ENCODE measurements at places on chromosomes 1 and 21.

GRCh38 chr1:12402842-12403241, 173.0 kb downstream of the VPS13D start:
- no peak for DNase-seq

- no peak for DNase-seq
Measured at GRCh38 chr1:48920851-48921250, 144.2 kb upstream of the BEND5 start.

- DNase-seq, result no peak
Measured at GRCh38 chr1:116754198-116754977, at the start of gene CD2. CD2 (plus strand) TSS chr1:116754430; CDS start chr1:116754493, 63 bp downstream.

DNA sequence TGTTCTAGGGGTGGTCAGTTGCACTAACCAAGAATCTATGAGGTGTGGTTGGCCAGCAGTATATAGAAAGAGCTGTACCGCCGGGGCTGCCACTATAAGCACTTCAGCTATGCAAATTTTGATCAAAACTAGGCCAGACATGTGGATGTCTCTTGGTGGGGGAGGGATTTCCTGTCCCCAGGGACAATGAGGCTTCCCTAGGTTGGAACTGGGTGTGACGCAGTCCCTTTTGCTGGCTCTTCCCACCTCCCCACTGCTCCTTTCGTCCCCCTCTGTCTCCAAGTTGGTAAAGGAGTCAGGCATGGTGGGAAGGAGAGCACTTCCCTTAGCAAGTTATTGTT, 13.6 kb downstream of the SDCCAG8 start:
- DNase-seq, result no peak

- peak; percentile 13 for DNase-seq
Measured at GRCh38 chr1:23718482-23718881, 24.8 kb upstream of the ELOA start.

DNA sequence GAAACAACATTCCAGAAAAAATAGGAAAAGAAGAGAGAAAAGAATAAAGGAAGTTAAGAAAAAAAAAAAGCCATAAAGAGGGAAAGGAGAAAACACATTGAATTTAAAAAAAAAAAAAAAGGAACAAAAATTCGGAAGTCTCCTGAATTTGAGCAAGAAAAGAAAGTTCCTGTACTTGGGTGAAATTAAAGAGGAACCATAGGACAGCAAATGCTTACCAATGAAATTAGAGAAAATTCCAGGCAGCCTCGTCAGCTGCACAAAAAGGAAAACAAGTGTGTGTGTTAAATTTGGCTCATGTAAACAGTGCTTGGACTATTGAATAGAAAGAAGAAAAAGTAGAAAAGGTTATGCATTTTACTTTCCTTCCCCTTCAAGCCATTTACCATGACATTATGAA, 4.9 kb downstream of the IL12RB2 start:
- no peak for DNase-seq

GRCh38 chr1:156901966-156902915, 8.7 kb downstream of the PEAR1 start:
- no peak for DNase-seq

DNA sequence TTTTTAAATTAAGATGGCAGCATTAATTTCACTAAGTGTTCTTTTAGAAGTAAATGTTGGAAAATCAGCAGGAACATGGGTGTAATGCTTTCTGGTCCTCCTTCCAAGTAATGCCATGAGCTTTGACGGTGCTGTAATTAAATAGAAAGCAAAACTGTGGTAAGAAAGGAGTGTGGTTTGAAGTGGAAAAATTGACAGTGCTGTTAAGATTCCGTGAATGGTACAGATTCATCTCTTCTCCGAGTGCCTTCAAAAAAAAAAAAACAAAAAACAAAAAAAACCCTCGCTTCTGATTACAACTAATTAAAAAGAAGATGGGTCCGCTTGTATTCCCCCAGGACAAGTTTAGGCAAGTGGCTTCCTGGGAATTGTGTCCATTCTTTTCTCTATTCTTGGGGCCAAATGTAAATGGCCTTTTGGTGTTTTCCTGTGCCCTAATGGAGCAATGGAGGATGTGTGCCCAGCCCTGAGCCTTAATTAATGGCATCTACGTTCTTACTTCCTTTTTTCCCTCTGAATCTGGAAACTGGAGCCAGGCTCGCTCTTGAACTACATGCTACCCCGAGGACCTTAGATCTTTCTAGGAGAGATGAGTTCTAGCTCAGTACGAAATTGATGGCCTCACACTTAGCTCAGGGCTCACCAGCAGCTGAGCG, 5.1 kb downstream of the LMO4 start:
- DNase-seq, result no peak

- peak; percentile 42 for DNase-seq
Measured at GRCh38 chr1:44031252-44032169, at the start of gene SLC6A9. SLC6A9 (minus strand) TSS chr1:44031462; CDS start chr1:44024277, 7,185 bp downstream.

DNA sequence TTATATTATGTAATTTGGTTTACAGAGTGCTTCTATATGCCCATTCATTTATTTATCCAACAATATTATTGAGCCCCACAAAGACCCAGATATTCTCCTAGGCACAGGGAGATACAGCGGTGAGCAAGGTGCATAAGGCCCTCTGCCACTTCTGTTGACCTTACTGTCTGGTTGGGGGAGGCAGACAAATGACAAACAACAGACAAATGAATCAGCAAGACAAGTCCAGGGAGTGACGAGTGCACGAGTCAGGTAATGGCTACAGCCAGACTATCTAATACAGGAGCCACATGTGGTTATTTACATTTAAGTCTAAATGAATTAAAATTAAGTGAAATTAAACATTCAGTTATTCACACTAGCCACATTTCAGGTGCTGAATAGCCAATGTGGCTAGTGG, 22.0 kb upstream of the BCAR3 start:
- DNase-seq, result no peak

DNA sequence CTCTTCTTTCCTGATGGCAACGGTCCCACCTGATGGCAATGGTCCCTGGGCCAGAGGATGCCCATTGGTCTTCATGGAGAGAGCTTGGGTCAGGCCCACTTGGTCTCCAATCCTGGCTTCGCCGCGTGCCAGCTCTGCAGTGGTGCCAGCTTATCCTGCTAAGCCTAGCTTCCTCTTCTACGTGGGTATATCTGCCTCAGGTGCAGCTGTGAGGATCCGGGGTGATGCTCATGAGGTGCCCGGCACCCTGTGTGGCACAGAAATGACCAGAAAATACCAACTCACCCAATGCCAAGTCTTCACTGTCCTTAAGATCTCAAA, 437.4 kb downstream of the CAMTA1 start:
- no peak for DNase-seq

DNA sequence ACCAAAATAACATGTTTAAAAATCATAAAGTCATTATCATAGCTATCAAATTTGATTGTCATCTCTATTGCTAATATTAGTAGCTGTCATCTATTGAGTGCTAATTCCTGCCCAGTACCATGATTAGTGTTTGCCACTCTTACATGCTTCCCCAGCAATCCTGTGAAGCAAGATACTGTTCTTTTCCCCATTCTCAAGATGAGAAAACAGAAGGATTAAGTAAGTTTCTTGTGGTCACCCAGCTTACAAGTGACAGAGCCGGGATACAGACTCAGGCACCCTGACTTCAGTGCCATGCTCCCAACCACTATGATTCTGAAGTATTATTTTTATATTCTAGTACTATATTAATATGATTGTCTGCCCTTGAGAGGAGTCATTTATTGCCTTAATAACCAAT, 36.5 kb downstream of the LRRC8C start:
- DNase-seq, result no peak

GRCh38 chr1:40926441-40926840, 53.1 kb upstream of the CTPS1 start:
- DNase-seq, result no peak

DNA sequence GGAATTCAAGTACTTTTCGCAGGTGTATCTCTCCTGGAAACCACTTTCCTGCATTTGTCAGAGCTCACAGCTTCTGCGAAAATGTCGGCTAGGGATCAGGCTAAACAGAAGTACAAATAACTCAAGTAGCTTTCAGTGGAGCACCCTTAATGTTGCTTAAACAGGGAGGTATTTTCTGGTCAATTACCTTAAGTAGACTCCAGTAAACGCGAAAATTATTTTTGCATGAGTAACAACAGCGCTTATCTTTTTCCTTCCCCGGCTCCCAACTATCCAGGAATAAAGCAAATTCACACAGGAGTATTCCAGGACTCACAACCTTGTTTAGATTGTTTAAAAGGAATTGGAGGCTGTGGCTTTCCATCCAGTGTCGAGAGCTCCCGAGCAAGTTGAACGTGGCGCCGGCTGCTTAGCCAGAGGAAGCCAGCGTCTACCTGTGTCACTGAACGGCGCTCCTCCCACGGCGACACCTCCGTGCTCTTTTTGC, 7.3 kb upstream of the SIM2 start:
- no peak for DNase-seq

DNA sequence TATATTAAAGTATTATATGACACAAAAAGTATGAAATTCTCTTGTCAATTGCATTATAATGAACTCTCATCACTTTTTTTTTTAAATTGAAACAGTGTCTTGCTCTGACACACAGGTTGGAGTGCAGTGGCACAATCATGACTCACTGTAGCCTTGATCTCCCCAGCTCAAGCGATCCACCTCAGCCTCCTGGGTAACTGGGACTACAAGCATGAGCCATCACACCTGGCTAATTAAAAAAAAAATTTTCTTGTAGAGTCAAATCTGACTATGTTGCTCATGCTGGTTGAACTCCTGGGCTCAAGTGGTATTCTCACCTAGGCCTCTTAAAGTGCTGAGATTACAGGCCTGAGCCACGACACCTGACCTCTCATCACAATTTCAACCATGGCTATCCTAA, 259.3 kb downstream of the S1PR1 start:
- no peak for DNase-seq

- DNase-seq, result no peak
Measured at GRCh38 chr1:103582464-103582863, 11.1 kb downstream of the AMY2B start.

GRCh38 chr1:20327467-20327866, 36.8 kb downstream of the VWA5B1 start:
- DNase-seq, result no peak

- DNase-seq, result no peak
Measured at GRCh38 chr1:57866998-57867397, 443.1 kb upstream of the DAB1 start.

GRCh38 chr1:204885288-204885711, 14.6 kb downstream of the NFASC start:
- no peak for DNase-seq

- no peak for DNase-seq
Measured at GRCh38 chr1:66380452-66381212, 153.3 kb upstream of the SGIP1 start.

GRCh38 chr1:198986036-198986435, 347.2 kb downstream of the PTPRC start:
- no peak for DNase-seq

DNA sequence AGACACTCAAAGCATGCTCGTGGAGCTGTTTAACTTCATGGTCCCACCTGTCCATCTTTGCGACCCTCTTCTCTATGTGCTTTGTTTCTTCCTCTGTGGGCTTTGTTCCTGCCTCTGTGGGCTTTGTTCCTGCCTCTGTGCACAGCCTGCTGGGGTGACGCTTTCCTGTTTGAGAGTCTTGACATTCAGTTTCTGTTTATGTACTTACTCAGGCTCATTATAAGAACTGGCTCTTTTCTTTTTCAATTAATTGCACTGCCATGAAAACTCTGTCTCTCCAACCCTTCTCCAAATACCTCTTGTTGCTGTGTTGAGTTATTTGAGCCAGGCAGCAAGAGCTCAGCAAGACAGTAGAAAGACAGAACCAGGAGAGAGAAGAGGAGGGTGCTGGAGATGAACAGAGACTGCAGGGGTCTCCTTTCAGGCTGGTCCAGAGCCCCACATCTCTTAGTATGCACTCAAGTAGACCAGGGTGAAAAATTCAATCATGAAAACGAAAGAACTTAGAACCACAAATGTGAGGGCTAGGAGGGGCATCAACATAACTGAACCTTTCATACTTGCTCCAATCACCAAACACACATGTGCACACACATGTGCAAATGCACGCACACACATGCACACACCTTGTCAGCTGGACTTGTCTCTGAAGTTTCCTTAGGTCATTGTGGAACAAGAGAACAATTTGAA, 88.3 kb upstream of the SGIP1 start:
- DNase-seq, result no peak

GRCh38 chr1:23483321-23484252, at the start of gene ASAP3:
ASAP3 (minus strand) TSS chr1:23484179; CDS start chr1:23484133, 46 bp downstream.
- DNase-seq, result no peak

- DNase-seq, result no peak
Measured at GRCh38 chr1:93965888-93966287, 56.7 kb upstream of the GCLM start.

DNA sequence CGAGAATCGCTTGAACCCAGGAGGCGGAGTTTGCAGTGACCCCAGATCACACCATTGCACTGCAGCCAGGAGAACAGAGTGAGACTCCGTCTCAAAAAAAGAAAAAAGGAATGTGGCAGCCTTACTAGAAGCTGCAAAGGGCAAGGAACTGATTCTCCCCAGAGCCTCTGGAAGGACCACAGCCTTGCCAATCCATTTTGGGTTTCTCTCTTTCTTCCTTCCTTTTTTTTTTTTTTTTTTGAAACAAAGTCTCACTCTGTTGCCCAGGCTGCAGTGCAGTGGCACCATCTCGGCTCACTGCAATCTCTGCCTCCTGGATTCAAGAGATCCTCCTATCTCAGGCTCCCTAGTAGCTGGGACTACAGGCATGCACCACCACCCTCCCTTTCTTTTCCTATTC, 9.9 kb upstream of the IFNGR2 start:
- no peak for DNase-seq

- DNase-seq, result no peak
Measured at GRCh38 chr1:30670240-30671060, 52.9 kb downstream of the MATN1 start.

- DNase-seq, result no peak
Measured at GRCh38 chr21:37039411-37040075, 33.0 kb downstream of the RIPPLY3 start.

DNA sequence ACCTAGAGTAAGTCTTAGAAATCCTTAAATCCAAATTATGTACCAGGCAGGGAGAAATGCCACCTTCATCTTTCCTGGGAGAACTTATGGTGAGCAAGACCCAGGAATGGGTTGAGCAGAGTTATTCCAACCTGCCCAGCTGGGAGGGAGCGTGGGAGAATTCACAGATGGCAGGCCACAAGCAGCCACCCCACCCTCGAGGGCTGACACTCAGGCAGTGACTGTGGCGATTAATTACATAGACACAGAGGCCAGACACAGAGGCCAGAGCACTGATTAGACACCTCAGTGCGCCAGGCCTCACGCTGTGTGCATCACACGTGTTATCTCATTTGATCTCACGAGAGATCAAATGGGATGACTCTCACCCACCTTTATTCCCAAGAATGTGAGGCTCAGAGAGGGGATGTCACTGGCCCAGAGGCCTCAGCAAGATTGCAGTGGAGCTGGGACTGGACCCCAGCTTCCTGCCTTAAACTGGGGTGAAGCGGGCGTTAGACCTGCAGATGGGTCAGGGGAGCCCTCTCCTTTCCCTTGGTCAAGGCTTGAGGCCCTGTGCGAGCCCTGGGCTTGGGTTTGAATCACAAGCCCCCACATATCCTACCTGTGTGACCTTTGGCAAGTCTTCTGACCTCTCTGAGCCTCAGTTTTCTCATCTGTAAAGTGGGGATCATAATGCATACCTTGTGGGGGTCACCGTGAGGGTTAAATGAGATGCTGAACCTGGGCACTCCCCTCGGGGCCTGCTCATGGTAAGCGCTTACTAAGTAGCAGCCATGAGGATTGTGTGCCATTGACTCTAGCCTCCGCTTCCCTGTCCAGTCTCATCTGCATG, 28.8 kb upstream of the PADI4 start:
- no peak for DNase-seq

- peak; percentile 17 for DNase-seq
Measured at GRCh38 chr21:45309069-45309986, 21.6 kb upstream of the POFUT2 start.
